ENCODE measurements at places on chromosomes 11 and 22.

DNA sequence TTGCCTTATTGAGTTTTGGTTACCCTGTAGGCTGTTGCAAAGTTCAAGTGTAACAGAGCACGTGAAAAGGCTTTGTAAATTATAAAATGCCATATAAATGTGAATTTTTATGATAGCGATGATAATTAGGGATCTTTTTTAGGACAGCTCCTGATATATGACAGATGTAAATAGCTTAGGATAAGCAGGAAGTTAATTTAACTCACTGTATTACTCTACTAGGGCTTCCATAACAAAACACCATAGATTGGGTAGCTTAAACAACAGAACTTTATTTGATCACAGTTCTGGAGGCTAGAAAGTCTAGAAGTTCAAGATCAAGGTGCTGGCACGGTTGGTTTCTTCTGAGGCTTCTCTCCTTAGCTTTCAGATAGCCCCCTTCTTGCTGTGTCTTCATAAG is 17.0 kb upstream of the PDE3B start:
- no peak for DNase-seq

DNA sequence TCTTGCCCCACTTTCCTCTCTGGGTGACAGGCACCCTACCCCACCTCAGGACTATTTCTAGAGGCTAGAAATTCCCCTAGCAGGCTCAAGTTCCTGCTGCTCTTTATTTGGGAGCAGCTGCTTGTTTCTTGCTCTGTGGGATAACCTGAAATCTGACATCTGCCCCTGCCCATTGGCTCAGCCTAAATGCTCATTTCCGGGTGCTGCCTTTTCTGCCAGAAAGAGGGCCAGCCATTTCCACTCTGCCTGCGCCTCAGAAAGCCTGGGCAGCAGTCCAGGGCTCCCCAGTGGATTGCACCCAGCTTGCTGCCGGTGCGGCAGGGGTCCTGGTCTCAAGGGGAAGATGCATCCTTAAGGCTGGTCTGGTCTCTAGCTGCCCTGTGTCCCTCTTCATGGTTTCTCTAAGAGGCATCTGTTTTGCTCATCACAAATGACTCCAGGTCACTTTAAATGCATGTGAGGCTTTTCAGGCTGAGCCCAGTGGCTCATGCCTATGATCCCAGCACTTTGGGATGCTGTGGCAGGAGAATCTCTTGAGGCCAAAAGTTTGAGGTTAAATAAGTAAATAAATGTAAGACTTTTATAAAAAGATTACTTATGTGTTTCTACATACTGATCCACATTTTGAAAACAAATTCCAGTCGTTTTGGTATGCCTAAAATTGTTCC is 10.3 kb upstream of the PNPLA5 start:
- DNase-seq, result no peak

DNA sequence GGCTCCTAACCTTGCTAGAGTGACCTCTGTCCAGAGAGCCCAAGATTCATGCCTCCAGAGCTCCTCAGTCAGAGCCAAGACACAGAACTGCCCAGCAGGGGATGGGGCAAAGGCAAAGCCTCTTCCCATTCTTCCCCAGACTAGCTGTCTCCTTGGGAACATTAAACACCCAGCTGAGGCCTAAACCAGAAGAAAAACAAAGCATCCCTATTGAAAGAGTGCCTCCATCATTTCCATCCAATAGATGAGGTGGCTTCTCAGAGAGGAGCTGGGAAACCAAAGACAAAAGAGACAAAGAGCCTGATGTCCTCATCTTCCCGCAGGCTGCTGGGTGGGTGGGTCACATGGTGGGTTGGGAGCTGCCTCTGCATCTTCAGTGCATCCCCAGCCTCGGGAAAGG is 37.4 kb downstream of the COMMD9 start:
- no peak for DNase-seq

GRCh38 chr11:73315293-73316020 is 7.4 kb downstream of the ARHGEF17 start:
- no peak for DNase-seq

GRCh38 chr11:43580735-43581369 is 99.7 kb upstream of the HSD17B12 start:
- DNase-seq, result no peak

- no peak for DNase-seq
These were observed 123.7 kb downstream of the KCNQ1OT1 start for GRCh38 chr11:2576111-2576510.

GRCh38 chr22:19819911-19820879 is 34.5 kb downstream of the GNB1L start:
- DNase-seq, result no peak

- DNase-seq, result no peak
These were observed 215.5 kb downstream of the TTC28 start for GRCh38 chr22:28464127-28464526.

DNA sequence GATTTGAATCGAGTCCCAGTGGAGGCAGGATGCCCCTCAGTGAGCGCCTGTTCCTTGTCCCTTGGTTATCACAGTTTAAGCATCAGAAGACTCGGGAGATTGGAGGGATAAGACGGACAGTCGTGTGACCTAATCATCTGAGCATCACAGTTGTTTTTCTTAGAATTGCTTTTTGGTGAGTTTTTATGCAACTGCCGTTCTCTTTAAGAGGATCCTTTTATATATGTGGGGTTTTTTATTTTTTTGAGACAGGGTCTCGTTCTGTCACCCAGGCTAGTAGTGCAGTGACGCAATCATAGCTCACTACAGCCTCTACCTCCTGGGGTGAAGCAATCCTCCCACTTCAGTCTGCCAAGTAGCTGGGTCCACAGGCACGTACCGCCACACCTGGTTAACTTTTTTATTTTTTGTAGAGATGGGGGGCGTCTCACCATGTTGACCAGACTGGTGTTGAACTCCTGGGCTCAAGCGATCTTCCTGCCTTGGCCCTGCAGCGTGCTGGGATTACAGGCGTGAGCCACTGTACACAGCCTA is 16.5 kb downstream of the NUP50 start:
- no peak for DNase-seq

DNA sequence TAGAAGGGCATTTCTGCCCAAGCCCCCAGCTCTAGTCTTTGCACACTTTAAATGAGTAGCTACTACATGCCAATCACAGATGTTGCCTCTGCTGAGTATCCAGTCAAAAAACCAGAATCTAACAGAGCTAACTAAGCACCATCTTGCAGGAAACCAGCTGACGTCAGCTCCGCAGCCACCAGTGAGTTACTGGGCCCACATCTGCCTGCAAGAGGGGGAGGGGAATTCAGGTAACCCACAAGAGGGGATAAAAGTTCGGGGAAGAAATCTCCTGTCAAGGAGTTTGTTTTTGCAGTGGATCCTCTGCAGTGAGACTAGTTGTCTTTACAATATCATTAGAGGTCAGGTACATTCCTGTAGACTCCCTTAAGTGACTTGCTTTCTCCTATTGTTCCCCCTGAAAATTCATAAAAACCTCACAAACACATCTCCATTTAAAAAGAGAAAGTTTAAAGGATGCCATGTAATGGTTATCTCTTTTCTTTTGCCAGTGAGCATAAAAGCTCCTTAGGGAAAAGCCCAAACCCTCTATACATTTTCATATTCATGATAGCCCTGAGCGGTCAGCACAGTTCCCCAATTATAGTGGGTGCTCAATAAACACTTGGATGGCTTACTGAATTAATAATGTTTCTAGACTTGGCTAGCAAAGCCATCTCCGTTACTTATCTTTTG is 9.3 kb downstream of the CD44 start:
- no peak for DNase-seq

GRCh38 chr11:129455756-129456655 is 80.4 kb downstream of the BARX2 start:
- DNase-seq, result no peak

DNA sequence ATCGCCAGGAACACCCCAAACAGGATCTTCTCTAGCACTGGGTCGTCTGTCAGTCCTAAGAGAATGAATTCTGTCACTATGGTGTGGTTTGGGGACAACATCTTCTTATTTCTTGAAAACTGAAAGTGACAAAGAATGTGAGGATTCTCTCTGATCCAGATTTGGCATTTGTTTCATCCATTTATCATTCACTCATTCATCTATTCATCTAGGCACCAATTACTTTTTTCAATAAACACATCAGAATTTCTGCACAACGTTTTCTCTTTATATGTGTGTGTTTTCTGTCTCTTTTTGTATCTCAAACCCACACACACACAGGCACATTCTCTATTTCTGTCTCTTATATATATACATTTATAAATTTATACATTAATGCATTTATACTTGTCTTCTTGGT is at the start of gene OR5M10:
Gene OR5M10 (minus strand): TSS at position 101 of the 400 bp plus-strand sequence. CDS start 0 bp downstream, at position 101.
- no peak for DNase-seq

- DNase-seq, result no peak
These were observed 18.1 kb upstream of the MYH9 start for GRCh38 chr22:36405671-36406538.

DNA sequence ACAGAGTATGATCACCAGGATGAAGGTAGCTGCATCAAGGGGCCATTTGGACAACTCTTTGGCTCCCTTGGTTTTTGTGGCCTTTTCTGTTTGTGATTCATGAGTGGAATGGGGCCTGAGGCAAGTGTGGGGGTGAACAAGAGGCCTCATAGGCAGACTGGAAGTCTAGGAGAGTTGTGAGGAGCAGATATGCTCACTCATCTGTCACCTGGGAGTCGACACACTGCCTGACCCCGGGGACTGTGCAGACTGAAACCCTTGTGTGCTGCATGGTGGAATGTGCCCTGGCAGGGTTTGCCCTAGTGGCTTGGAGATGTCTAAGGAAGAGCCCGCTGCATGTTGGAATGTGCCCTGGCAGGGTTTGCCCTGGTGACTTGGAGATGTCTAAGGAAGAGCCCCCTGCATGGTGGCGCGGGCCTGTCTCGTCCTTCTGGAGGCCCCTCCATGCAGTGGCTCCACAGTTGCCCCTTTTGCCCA is 60.0 kb downstream of the MED15 start:
- no peak for DNase-seq

GRCh38 chr11:35559949-35560348 is 34.5 kb upstream of the PAMR1 start:
- no peak for DNase-seq

DNA sequence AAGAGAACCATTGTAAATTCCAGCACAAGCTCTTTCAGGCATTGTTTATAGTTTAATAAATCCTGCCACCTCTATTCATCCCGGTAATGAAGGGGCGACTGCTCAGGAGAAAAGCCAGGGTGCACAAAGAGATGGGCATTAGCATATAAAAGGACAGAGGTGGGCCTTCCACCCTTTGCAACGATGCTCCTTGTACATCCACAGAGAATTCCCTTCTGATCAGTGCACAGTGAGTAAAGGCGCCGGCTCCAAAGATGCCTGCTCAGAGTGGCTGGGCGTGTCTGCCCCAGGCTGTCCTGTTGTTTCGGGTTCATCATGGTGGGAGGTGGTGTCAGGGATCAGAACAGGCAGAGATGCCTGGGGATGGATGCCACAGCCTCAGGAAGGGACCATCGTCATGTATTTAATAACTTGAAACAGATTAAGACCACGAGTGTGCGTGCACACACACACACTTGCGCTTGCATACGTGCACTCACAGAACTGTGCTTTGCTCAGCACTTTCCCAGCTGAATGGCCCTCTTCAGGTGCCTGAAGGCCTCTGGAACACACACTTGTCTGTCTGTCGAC is 305.0 kb downstream of the TBC1D22A start:
- no peak for DNase-seq

DNA sequence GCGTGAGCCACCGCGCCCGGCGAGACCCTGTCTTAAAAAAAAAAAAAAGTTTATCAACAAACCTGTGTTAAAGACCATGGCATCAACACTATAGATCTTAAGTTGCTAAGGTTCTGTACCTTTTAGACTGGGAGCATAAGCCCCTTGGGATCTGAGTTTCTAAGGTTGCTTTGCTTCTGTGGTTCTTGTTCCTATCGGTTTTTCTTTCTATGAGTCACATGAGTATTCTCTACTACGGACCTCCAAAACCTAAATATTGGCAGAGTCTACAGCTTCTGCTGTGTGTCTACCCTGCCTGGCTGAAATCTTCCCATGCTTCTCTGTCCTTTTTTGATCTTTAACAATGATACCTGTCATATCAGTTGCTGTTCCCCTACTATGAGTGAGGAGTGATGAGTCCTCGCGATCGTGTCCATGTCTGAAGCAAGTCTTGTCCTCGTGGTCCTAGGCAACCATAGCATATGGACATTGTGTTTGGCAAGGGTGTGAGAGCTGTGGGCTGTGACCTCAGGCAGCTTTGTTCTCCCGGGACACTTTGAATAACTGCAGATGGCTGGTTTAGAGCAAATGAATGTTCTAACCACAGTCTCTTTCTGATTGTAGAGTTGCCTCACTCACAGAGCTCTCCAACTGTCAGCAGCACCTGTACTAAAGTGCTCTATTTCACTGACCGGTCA is 9.0 kb upstream of the DLAT start:
- DNase-seq, result no peak

GRCh38 chr11:71342116-71342515 is 89.7 kb upstream of the SHANK2 start:
- DNase-seq, result no peak

DNA sequence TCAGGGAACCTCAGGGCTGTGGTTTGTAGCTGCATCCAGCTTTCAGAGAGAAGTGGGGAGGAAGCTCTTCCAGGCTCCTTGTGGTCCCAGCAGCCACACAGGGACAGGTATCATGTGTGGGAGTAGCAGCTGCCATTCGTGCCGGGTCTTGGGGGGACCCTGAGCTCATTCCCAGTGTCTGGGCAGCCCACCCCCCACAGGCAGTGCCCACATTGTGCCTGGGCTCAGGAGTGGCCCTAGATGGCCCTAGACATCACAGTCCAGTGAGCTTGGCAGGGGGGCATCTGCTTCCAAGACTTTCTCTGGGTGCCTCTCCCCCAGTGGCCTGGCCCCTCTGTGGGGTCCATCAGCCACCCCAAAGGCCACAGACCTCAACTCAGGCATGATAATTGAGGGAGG is 619.7 kb downstream of the BRD1 start:
- DNase-seq, result no peak

- no peak for DNase-seq
These were observed 152.9 kb upstream of the NAV2 start for GRCh38 chr11:19559746-19560145.

DNA sequence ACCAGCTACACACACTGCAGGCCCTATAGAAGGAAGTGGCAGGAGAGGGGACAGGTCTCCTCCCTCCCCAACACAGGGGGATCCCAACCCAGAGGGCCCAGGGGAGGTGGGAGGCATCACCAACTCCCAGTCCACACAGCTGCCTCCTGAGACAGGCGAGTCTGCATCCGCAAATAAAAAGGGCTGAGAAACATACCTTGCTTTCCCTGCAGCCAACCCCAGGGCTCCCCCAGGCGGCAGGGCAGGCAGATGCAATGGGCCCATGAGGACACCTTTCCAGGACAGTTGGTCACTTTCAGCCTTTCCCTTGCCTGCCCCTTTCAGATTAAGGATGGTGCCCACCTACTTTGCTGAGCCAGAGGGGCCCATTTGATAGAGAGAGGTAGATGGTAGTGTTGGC is 180.0 kb downstream of the BRD1 start:
- DNase-seq, result peak; percentile 37

DNA sequence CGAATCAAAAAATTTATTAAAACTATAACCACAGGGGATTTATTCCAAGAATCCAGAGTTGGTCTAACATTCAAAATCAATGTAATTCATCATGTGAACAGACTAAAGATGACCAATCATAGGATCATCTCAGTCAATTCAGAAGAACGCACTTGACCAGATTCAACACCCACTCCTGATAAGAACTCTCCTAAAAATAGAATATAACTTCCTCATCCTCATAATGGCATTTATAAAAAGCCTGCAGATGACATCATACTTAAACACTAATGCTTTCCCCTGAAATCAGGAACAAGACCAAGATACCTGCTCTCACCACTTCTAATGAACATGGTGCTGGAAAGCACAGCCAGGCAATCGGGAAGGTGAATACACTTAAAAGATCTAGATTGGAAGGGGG is 10.5 kb upstream of the MUC2 start:
- DNase-seq, result no peak

- no peak for DNase-seq
These were observed 5.5 kb downstream of the C11orf91 start for GRCh38 chr11:33695051-33695566.
